ENCODE measurements at places on chromosomes 1 and 21. TPM values are rescaled to one million over a fixed set of nuclear protein-coding genes. Genes with fewer than 3 reads are reported as not detected.

The NEK2 gene
- total RNA-seq = 18.7 TPM

The CASQ2 gene
- not detected for total RNA-seq

The AUNIP gene
- 1.9 TPM for total RNA-seq

The RNU1-4 gene
- 1,455 TPM for total RNA-seq

The PCNX2 gene
- 13.9 TPM for total RNA-seq

The KIF17 gene
- 8.0 TPM for total RNA-seq

DNA sequence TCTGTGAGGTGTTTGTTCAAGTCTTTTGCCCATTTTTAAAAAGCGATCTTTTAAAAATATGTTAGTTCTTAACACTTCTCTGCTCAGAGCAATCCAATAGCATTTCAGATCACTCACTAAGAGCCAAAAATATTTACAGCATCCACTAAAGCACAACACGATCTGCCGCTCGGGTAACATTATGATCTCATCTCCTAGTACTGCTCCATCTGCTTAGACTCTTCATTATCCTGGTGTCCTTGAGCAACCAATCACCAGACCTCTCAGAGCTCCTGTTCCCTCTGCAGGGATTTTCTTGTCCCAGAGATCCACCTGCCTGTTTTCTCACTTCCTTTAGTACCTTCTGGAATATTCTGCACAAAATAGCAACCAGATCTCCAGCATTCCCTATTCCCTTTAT is 235.3 kb upstream of the ESRRG start:
- H3K36me3 ChIP-seq = no peaks in the 10 kb centered on the region
- H3K27ac ChIP-seq = no peak overlapping the region
- no peaks in the 10 kb centered on the region for H3K4me1 ChIP-seq
- no peak for DNase-seq

DNA sequence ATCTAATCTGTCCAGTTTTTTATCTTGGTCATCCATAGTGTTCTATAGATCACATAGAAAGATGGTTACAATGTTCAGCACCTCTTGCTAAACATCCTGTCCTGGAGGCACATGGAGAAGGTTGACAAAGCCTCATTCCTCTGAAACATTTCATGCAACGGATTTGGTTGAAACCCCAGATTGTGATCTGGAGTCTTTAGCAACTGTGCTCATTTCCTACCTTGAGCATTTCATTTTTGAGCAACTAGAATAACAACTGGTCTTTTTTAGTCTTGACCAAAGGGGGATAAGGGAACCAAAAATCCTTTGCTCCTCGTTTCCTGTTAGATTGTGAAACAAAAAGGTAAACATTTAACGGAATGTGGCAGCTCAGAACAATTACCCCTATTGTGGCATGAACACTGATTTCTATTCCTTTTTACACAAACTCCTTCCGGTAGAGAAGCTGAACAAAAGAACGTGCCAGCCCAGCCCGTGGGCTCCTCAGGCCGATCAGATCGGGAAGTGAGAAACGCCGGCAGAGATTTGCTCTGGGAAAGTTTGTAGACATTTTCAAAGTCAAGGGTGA is 94.7 kb upstream of the ERRFI1 start:
- H3K36me3 ChIP-seq = peaks cover 21% of the 10 kb centered on the region
- peaks cover 10% of the 10 kb centered on the region for H3K27me3 ChIP-seq
- H3K4me3 ChIP-seq = no peak overlapping the region
- no peak overlapping the region for H3K27ac ChIP-seq
- DNase-seq = no peak

GRCh38 chr21:20418353-20418752 is 579.9 kb upstream of the NCAM2 start:
- H3K4me1 ChIP-seq = no peaks in the 10 kb centered on the region
- H3K4me3 ChIP-seq = no peak overlapping the region
- no peak for DNase-seq

- DNase-seq = no peak
- H3K4me1 ChIP-seq = no peaks in the 10 kb centered on the region
- H3K4me3 ChIP-seq = peak within 1 kb of the TSS; percentile 79
Measured at GRCh38 chr1:232805269-232806185, at the start of gene MAP10. Gene MAP10 (plus strand): TSS chr1:232805416. CDS start chr1:232805450, 34 bp downstream.

DNA sequence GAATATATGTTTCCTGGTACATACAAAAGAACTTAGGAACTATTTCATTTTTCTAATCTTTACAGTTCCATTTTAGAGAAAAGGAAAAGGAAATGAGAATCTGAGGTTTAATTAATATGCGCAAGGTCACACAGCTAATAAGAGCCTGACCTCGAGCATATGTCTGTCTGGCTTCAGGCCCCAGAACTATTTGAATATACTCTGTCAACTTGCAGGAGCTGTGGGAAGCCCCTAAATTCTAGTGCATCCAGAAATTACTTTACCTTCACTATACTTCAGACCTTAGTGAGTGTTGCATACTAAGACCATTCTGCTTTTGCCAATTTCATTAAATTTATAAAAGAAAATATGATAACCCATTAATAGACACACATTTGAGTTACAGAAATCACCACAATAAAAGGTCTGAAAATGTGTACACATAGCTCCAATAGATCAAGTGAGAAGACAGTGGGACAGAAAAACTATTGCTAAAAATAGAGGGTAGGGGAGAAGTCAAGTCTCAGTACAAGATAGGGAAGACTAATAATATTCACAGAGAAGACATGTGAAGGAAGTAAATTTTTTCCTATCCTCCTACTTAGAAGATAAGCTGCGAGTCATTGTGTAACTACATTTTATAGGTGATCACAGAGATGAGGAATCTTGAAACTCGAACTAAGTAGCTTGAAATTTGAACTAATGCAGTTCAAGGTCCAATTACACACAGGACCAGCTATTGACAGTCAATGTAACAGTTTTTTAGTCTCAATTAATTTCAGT is 3.8 kb downstream of the RGS13 start:
- H3K4me3 ChIP-seq = no peak overlapping the region
- no peaks in the 10 kb centered on the region for H3K4me1 ChIP-seq
- peak; percentile 2 for DNase-seq

DNA sequence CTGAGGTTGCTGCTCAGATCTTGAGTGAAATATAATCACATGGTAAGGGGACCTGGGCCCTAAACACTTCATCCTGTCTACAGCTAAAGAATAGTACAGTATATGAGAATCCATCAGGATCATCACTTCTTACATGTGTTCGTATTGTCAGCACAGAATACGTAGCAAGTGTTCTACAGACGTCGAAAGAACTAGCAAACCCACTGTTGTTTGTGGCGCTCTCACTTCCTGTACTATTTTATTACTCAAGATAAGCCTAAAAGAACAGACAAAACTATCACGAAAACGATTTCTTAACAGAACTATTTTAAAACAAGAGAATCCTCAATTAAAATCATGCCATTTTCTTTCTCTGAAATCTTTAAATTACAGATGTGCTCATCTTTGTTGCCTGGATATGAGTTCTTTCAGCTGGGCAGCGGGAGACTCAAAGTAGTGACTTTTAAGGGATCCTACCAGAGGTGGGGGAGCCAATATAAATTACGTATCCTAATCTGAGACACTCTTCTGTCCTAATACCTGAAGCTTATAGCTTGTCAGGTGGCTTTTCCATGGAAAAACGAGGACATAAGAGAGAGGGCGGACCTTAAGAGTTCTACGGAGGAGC is 724 bp downstream of the ST7L start:
- DNase-seq = no peak
- peak overlapping the region; percentile 100 for H3K27ac ChIP-seq
- peaks cover 27% of the 10 kb centered on the region for H3K36me3 ChIP-seq
- peak overlapping the region; percentile 100 for H3K4me3 ChIP-seq

DNA sequence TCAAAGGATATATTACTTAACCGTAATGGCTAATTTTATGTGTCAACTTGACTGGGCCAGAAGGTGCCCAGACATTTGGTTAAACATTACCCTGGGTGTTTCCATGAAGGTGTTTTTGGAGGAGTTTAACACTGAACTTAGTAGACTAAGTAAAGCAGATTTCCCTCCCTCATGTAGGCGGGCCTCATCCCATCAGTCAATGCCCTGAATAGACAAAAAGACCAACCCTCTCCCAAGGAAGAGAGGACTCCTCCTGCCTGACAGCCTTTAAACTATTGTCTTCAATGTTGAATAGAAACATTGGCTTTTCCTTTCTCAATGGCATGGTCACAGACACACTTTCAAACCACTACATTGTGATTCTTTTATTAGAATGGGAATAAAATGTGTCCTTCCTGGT is 121.9 kb downstream of the SETD4 start:
- no peak overlapping the region for H3K27ac ChIP-seq
- no peaks in the 10 kb centered on the region for H3K27me3 ChIP-seq
- H3K4me1 ChIP-seq = peaks cover 8% of the 10 kb centered on the region
- H3K4me3 ChIP-seq = no peak overlapping the region

DNA sequence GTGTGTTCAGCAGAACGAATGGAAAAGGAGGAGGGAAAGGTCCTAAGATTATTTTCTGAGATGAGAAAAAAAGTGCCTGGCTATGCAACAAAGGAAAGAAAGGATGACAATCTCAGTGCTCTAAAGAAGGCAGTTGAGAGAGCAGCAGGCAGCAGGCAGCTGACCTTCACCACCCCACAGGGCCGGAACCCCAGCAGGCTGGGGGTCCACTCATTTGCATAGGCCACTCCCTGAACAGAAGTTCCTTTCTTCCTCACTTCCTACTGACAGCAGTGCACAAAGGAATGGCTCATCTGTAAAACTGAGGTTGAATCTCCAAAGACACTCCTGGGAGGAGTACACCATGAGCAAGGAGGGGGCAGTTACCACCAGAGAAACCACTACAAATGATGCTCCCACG is 41.4 kb upstream of the TNR start:
- H3K36me3 ChIP-seq = no peaks in the 10 kb centered on the region
- no peaks in the 10 kb centered on the region for H3K4me1 ChIP-seq
- DNase-seq = no peak
- H3K27me3 ChIP-seq = no peaks in the 10 kb centered on the region

- no peaks in the 10 kb centered on the region for H3K36me3 ChIP-seq
- DNase-seq = no peak
- H3K27ac ChIP-seq = no peak overlapping the region
- H3K4me1 ChIP-seq = no peaks in the 10 kb centered on the region
- no peak overlapping the region for H3K4me3 ChIP-seq
Measured at GRCh38 chr1:28965271-28965870, 51.0 kb downstream of the EPB41 start.

GRCh38 chr1:55970526-55971110 is 608.7 kb downstream of the PLPP3 start:
- H3K4me3 ChIP-seq = no peak overlapping the region
- no peaks in the 10 kb centered on the region for H3K27me3 ChIP-seq
- peaks cover 28% of the 10 kb centered on the region for H3K4me1 ChIP-seq

DNA sequence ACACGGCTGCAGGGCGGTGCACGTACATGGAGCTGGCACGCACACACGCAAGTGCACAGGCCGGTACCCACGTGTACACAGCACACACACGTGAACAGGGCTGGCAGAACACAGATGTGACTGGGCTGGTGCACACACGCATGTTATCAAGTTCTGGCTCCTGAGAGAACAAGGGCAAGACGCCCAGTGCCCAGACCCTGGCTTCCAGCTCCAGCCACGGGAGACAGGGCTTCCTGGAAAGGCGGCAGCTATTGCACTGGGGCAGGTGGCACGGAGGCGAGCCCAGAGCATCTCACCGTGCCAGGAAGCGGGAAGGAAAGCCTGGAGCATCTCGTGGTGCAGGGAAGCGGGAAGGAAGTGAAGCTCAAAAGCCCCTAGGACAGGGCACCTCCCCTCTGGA is 5.9 kb downstream of the SDF4 start:
- H3K4me1 ChIP-seq = peaks cover 12% of the 10 kb centered on the region
- H3K27me3 ChIP-seq = peaks cover 4% of the 10 kb centered on the region
- no peak overlapping the region for H3K4me3 ChIP-seq
- H3K27ac ChIP-seq = no peak overlapping the region
- peaks cover 32% of the 10 kb centered on the region for H3K36me3 ChIP-seq
- DNase-seq = no peak

- peak; percentile 99 for DNase-seq
- H3K27ac ChIP-seq = peak overlapping the region; percentile 94
- H3K36me3 ChIP-seq = no peaks in the 10 kb centered on the region
- H3K27me3 ChIP-seq = no peaks in the 10 kb centered on the region
Measured at GRCh38 chr1:151945725-151946722, 36.7 kb upstream of the THEM4 start.

DNA sequence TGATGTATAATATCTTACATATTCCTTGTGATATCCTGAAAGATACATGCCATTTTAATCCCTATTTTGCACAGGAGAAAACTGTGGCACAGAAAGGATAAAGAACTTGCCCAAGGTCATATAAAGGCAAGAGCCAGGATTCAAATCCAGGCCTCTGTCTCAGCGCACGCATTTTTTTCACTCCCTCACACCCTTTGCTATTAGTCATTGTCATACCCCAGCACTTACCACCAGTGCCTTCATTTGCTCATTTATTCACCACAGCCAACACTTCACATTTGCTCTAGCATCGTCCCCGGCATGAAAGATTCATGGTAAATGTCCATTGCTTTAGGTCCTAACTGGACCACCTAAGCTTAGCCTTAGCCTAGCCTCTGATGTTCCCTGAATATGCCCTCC is 14.2 kb downstream of the ALX3 start:
- H3K4me1 ChIP-seq = peaks cover 92% of the 10 kb centered on the region
- peak; percentile 44 for DNase-seq
- H3K36me3 ChIP-seq = peaks cover 65% of the 10 kb centered on the region
- peaks cover 2% of the 10 kb centered on the region for H3K27me3 ChIP-seq

- no peaks in the 10 kb centered on the region for H3K27me3 ChIP-seq
- peak overlapping the region; percentile 97 for H3K27ac ChIP-seq
- DNase-seq = peak; percentile 86
- peaks cover 40% of the 10 kb centered on the region for H3K4me1 ChIP-seq
Measured at GRCh38 chr1:19009882-19010321, 53.4 kb upstream of the IFFO2 start.

GRCh38 chr1:94106716-94107115 is 14.2 kb downstream of the ABCA4 start:
- H3K4me1 ChIP-seq = peaks cover 25% of the 10 kb centered on the region
- no peaks in the 10 kb centered on the region for H3K36me3 ChIP-seq
- no peak overlapping the region for H3K27ac ChIP-seq
- peaks cover 27% of the 10 kb centered on the region for H3K27me3 ChIP-seq
- no peak for DNase-seq

GRCh38 chr1:202553560-202554038 is 156.7 kb downstream of the SYT2 start:
- no peaks in the 10 kb centered on the region for H3K36me3 ChIP-seq
- H3K27me3 ChIP-seq = no peaks in the 10 kb centered on the region
- no peak for DNase-seq
- no peak overlapping the region for H3K27ac ChIP-seq
- peaks cover 26% of the 10 kb centered on the region for H3K4me1 ChIP-seq

Data from HFFc6 (cell line).